NCI-H524 treated with DMSO at 0.1 percent for 48 hours (cell line): ENCODE measurements at places on chromosomes 2 and 18.

- no peak for DNase-seq
Observed at GRCh38 chr2:111250448-111251030, 129.8 kb downstream of the BCL2L11 start.

DNA sequence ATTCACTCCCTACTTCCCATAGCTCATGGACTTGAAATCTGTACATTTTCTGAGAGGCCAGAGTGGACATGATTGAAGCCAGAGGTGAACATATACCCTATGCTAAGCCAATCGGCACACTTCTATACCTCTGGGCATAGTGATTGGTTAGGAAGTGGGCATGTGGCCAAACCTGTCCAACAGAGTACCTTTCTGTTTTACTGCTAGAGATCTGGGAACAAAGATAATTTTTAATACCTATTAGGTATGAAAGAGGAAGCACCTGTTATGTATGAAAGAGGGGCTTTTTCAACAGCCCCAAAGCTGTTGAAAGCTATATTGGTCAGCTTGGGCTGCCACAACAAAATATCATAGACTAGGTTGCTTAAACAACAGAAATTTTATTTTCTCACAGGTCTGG lies 27.7 kb downstream of the METTL8 start:
- DNase-seq, result no peak

DNA sequence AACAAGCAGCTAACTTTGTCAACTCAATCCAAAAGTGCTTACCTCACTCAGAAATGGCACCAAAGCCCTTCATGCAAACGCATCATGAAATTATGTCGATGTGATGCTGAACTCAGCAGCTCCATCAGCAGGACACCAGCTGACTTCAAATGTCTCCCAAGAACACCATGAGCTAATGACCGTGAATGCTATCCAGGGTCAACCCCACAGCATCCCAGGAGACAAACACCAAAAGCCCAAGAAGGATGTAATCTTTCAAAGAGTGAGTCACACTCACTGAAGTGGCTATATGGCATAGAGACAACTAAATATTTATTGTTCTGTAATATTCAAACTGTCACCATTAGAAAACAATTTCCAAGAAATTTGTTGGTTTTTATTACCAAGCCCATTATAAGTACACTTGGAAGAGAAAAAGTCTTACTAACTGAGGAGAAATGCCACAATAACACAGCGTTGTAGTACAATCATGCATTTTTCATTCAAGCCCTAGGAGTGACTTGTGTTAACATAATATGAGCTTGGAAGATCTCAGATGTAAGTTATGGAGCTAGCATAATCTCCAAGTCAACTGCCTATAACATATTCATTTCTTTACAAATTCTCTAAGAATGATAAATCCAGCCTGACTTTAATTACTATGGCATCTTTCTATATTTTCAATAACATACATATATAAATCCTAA lies 165.0 kb upstream of the CCDC68 start:
- DNase-seq, result no peak

DNA sequence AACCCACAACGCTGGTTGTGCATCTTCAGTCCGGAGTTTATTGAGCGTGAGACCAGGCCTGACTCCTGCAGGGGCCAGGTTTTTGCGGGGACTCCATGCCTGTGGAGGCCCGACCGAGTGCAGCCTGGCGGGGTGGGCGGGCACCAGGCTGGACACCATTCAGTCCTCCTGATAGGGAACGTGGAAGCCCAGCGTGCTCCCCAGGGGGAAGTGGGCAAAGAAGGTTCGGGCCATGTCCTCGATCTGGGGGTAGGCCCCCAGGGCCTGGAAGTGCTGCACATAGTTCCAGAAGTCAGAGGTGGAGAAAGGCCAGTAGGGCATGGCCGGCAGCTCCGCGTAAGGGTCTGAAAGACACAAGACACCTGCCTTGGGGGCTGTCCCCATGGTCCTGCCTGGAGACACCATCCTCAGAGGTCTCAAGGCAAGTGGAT lies 1.4 kb downstream of the OTOS start:
- DNase-seq, result no peak

DNA sequence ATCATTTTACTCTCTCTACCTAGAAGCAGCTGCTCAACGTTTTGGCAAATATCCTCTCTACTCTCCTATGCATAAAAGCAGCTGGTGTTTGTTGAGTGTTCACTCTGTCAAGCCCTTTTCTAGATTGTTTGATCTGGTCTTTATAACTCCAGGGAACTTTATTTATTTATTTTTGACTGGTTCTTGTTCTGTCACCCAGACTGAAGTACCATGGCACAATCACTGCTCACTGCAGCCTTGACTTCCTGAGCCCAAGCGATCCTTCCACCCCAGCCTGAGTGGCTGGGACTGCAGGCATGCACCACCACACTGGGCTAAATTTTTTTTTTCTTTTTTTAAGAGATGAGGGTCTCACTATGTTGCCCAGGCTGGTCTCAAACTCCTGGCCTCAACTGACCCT lies 12.7 kb downstream of the CATIP start:
- DNase-seq, result no peak

DNA sequence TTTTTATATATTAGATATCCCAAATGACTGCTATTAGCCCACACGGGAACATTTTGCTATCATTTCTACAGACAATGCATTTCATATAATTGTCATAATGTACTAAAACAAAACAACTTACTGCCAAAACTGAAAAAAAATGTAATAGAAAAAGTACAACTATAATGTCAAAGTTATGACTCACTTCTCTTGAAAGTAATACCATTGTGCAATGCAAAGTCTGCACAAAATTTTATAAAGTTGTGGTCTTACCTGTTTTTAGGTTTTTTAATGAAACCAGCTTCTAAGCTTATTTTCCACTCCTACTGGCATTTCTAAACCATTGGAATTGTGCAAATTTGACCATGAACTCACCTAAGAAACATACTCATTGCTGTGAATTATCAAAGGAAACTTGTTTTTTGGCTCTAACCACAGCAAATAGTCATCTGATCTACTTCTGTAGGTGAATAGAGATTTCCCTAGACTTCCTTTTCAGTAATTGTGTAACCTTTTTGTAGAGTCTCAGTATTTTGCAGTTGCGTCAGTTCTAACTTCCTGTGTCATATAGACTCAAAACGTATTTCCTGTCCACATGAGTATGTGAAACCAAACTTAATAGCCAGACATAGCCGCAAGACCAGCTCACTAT lies 31.9 kb upstream of the TFPI start:
- DNase-seq, result no peak

- no peak for DNase-seq
Observed at GRCh38 chr2:238586931-238587775, 160.4 kb downstream of the ASB1 start.

GRCh38 chr2:164644036-164644700 lies 22.9 kb upstream of the GRB14 start:
- no peak for DNase-seq

DNA sequence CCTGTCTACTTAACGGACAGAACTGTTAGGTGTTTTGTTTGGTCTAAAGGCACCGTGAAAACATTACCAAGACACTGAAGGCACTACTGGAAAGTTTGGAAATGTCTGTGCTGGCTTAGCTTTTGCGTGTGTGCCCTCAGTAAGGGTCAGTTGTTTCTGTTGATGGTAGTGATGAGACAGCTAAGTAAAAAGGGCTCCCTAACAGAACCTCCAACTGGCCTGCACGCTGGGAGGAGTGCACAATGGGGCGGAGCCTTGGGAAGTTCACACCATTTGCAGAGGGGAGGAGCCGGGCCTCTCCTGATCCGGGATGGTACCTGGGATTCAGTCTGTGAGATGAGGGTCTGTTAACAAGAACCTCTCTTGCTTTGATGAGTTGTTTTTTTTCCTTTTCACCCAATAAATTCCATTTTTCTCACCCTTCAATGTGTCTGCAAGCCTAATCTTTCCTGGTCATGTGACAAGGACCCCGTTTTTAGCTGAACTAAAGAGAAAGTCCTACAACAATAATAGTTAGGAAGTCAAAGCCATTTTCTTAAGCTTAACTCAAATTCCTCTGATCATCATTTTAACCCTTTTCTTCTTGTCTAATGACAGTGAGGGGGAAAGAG lies 368.7 kb downstream of the PARD3B start:
- no peak for DNase-seq

DNA sequence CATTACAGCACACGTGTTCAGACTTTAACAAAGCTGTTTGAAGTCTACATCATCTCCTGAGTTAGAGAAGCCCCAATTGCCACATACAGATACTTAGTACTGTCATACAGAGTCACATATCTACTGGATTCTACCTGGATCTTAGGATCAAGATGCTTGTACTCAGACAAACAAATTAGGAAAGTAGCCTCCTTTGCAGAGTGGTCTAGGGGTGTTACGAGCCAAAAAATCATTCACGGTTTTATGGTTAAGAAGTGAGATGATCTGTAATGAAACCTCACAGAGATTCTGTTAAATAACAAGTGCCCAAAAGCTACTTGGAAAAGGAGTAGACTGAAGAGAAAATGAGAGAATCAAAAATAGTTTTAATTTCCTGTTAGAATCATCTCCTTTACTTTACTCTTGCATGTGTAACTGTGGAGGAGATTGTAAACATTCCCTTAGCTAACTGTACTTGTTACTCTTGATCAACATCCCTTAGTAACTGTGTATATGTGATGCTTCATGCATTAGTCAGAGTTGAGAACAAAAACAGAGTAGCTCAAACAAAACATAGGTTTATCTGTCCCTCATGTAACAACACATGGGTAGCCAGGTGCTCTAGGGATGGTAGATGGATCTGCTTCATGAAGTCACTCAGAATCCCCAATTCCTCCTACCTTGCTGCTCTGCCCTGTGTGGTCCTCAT lies 16.4 kb upstream of the IL1RL1 start:
- no peak for DNase-seq

DNA sequence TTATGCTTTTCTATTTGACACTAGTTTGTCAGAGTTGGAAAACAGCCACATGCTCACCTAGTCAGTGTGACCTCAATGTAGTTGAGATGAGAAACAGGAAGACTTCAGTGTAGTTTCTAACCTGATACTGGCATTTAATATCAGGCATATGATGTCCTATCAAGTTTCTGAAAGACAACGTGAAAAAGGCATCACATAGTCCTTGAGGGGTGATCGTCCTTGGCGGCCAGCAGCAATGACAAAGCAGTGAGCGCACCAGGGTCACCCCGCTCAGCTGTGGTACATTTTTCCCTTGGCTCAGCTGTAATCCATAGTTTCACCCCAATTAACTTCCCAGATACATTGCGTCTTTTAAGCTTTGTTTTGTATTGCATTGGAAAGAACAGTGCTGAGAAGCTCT lies 4.3 kb downstream of the HSPE1 start:
- no peak for DNase-seq

- DNase-seq, result no peak
Observed at GRCh38 chr2:117982376-117983033, 31.4 kb downstream of the CCDC93 start.

GRCh38 chr18:59712311-59712710 lies 15.1 kb upstream of the CCBE1 start:
- DNase-seq, result no peak

- no peak for DNase-seq
Observed at GRCh38 chr18:37175727-37176620, 347.0 kb downstream of the KIAA1328 start.

DNA sequence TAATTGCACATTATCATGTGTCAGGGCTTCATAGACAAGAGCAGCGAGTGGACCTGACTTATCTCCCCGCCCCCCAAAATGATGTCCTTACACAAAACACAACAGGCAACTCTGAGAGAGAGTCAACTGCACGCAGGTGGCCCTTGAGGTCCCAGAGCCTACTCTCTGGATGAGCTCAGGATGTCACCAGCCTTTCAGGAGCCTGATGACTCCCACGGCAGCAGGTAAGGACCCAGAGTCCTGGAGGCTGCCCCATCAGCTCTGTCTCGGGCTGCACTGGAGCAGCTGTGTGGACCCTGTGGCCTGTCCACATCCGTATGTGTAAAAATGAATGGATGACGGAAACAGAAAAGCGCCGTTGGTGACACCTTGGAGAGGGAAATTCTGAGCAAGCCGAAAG lies 130.9 kb downstream of the HDAC4 start:
- DNase-seq, result no peak

DNA sequence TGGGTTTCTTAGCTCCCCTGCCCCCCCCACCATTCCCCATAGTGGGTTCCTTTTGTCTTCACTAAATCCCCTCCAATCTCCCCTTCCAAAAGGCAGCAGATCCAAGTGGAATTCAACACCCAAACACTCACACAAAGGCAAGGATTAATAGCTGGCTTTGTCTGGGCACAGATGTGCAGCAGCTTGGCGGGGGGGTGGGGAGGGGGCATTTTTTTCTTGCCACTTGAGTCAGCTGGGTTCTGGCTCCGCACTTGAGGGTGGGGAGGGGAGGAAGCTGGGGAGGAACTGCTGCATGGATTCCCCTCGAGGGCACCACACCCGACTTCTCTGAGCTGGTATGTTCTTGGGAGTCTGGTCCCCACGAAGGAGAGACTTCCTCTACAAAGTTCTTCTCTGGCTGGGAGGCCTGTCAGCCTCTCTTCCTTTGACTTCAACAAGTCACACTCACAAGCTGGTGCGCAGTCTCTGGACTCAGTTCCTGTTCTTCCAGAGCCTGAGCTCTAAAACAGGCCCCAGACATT lies 36.0 kb downstream of the SERTAD2 start:
- DNase-seq, result peak; percentile 85

DNA sequence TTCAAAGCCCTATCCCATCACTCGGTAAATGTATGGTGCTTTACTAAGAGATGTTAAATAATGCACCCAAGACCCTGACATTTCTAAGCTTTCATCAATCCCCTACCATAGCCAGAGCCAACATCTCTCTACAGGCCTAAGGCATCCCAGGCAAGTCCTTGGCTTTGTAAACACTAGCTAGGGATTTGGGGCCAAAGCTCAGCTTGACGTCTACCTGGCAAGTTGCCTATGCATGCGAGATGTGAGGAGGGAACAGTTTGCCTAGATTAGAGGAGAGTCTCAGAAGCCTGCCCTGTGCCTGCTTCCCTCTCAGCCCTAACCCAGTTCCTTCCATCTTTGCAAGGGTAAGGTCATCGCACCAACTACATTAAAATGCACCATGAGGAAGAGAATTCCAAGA lies 221.5 kb upstream of the NCKAP5 start:
- DNase-seq, result peak; percentile 9

- no peak for DNase-seq
Observed at GRCh38 chr2:189179570-189179950, at the start of gene COL5A2. Gene COL5A2, minus strand, starts transcription at chr2:189179761. Its CDS starts 157 bp downstream, at chr2:189179604.

- peak; percentile 38 for DNase-seq
Observed at GRCh38 chr18:58241877-58242276, 197.9 kb downstream of the NEDD4L start.

DNA sequence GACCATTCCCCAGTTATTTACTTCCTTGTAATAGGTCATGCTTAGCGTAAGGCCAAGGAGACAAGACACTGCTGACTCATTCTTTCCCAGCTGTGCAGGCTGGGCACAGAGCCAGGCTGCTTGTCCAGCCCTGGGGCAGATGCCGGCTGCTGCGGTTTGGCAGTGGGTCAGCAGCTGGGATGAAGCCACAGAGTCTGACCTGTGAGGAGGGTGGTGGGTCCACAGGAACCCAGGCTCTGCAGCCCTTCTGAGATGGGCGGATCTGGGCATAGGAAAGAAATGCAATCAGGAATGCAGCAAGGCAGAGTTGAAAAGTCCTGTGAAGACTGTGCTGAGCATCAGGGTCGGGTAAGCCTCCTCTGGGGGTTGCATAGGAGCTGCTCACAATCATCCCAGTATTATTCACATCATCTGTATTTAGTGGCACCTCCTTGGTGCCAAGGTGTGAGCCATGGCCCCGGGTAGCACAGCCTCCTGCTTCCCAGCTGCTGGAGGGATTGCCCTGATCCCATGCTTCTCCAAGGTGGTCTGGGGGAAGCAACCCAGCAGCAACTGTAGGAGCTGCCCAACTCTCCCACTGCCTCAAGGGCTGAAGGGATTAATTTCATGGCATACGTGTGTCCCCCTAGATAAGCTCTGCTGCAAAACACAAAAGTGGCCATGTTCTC lies 139.0 kb downstream of the DDX1 start:
- no peak for DNase-seq
